M059J (cell line): ENCODE measurements at places on chromosomes 2 and 18.

- peak; percentile 59 for DNase-seq
These were observed 1143.4 kb downstream of the CNTNAP5 start for GRCh38 chr2:125168442-125168841.

DNA sequence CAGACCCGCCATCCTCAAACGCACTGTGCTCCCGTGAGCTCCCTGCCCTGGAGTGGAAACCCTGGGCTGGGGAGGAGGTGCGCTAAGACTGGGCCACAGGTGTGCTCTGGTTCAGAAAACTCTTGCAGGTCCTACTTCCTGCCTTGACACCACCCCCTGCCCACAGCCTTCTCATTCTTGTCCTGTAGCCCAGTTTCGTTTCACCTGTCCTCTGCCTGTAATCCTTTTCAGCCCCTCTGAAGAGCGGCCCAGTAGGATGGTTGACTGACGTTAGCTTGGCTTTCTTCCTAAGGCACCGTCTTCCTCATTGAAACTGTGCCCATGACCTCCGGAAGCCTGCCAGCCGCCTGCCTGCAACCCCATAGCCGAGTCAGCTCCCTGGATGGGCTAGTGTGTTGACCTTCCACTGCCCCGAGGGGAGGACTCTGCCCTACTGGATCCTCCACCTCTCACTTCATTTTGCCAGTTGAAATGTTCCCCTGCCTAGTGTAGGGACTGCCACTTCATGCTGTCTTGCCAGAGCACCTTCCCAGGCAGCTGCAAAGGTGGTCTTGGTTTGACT, 116.9 kb downstream of the AGAP1 start:
- no peak for DNase-seq

DNA sequence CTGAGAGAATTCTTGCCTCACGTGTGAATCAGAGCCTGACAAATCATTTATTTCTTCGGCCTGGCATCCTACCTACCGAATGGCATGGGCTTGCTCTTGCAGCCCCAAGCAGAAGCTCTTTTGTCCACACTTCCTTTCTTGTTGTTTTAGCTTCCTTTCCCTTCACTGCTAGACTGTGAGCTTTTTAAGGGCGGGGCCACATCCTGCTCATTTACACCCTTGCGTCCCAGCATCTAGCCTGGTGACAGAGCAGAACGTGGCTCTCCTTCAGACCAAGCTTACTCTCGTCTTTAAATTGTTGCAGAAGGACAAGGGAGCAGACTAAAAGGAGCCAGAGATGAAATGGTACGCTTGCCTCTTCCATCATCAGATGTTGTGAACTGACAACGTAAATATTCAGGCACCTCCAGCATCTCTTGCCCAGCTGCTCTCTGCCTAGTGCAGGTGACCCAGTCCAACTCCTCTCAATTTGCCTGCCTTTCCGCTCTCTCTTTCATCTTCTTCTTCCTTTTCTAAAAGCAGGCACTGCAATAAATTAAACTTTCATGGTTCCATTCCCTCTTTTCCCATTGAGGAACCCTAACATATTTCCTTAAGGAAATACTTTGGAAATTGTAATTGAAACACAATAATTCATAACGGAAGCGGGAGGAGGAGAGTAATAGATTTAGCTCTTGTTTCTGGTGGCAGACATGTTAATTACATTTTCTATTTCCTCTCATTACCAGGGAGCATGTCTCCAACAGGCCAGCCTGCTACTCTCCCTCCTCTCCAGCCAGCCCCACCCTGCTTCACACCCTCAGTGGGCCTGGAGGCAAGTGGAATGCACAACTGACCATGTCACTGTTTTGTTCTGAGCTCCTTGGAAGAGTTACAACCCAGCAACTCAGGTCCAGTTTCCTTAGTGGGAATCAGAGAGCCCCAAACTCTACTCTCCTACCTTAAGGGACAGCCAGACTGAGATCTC, 228.1 kb upstream of the TRIB2 start:
- no peak for DNase-seq

GRCh38 chr2:23525137-23525765, 140.3 kb downstream of the KLHL29 start:
- no peak for DNase-seq

DNA sequence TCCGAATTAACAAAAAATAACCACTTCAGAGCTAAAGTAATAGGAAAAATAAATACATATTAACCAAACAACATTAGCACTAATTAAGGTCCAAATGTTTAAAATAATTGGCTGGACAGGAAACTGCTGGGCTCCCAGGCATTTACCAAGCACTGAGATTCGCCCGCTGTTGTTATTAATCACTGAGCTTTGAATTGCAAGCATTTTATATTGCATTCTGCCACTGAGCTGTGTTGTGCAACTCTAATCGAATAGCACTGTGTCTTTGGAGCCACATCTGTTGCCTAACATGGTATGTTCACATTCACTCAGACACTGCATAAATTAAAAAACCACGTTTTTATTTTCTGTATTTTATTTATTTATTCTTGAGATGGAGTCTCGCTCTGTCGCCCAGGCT, 88.9 kb downstream of the SOWAHC start:
- DNase-seq: peak; percentile 49

DNA sequence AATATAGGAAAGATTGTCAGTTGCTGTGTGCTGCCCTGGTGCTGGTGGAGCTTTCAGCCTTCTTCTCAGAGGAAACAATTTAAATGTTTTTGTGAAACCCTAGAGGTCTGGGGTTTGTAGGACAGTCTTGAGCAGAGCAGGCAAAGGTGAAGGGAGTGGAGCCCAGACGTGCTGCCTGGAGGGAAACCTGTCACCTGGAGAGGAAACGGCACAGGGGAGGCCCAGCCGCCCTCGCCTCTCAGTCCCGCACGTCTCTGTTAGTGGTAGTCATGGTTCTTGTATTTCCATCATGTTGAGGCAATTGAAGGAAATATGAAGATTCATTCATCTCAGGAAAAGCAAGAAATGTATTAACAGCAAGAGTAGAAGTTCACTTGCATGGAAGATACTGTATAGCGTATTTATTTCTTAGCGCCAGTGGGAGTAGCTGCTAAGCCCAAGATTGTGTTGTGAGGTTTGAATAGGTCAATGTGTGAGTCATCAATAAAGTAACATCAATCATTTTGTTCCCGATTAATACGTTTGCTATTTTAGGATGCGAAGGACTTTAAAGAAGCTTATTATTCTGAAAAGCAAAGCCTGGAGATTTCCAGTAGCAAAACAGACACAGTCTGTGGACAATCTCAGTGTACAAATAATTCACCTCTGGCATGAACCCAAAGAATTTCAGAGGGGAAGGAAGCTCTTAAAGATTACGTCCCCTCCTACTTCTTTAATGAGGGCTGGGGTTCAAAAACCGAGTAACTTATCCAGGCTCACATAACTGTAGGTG, 70.4 kb downstream of the LRRFIP1 start:
- DNase-seq: no peak

DNA sequence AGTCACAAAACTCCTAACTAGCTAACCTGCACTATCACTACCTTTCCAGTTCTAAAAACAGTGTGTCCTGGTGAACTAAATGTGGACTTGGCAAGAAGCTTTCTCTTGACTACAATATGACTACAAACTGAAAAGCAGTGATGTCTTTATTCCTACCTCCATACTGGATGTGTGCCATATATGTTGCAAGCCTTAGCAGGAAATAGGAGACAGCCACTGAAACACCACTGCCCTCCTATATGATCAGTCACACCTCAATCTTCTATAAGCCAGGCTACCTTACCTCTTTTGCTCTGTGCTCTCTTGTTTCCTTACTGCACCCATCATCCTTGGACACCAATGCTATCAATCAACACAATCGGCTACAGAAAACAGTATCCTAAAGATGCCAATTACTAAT, 34.1 kb downstream of the SS18 start:
- DNase-seq: no peak

DNA sequence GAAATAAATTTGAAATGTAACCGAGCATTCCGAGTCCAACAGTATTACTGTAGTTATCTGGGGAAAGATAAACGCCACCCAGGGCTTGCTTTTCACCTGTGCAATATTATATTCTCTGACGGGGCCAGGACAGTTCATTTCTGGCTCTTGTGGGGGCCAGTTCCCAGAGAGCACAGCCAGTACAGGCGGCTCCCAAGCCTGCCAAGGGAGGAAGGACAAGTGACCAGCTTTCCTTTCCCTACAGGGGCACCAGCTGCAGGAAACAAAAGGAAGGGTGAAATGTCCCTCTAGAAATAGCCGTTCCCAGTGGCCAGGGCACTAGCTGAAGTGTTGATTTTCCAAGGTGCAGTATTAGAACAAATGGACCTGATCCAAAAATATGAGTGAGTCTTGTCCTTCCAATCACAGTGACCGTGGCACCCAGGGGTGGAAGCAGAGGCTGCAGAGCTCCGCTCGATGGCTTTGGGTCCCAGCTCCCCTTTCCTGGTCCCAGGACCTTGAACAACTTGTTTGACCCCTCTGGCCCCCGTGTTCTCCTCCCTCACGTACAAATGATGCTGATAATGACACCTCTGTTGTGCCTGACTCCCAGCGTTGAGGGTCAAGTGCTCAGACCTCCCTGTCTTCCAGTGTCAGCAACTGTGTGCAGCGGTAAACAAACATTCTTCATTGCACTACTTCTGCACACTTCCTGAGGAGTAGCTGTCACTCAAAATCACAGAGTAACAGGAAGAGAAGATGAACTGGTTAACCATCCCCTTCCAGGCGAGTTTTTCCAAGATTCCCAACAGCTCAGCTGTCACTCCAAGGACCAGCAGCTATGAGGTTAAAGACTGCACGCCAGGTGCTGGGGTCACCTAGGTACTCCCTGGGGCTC, 40.9 kb downstream of the GYPC start:
- DNase-seq: no peak

- DNase-seq: no peak
These were observed 487.2 kb downstream of the DCDC2C start for GRCh38 chr2:4190548-4190947.

GRCh38 chr2:56565143-56565542, 381.4 kb downstream of the CCDC85A start:
- no peak for DNase-seq

- peak; percentile 34 for DNase-seq
These were observed 44.6 kb upstream of the TUBA3D start for GRCh38 chr2:131431336-131431735.

- no peak for DNase-seq
These were observed 150.1 kb upstream of the DLGAP1 start for GRCh38 chr18:4605212-4605611.

GRCh38 chr2:172551271-172551670, 4.6 kb upstream of the PDK1 start:
- DNase-seq: no peak

DNA sequence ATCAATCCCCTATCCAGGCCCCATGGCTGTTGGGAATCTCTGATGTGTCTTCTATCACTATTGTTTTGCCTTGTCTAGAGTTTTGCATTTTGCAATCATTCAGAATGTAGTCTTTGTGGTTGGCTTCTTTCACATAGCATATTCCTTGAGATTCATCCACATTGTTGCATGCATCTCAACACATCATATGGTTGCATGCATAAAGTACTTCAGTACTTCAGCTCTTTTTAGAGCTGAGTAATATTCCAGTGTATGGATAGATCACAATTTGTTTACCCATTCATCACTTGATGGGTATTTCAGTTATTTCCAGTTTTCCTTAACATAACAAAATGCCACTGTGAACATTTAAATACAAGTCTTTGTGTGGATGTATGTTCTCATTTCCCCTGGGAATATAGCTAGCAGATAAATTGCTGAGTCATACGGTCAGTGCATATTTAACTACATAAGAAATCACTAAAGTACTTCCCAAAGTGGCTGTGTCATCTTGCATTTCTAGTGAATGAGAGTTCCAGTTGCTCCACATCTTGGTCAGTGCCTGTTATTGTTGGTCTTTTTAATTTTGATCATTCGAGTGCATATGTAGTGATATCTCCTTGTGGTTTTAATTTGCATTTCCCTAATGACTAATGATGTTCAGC, 138.8 kb downstream of the BCL11A start:
- peak; percentile 14 for DNase-seq

DNA sequence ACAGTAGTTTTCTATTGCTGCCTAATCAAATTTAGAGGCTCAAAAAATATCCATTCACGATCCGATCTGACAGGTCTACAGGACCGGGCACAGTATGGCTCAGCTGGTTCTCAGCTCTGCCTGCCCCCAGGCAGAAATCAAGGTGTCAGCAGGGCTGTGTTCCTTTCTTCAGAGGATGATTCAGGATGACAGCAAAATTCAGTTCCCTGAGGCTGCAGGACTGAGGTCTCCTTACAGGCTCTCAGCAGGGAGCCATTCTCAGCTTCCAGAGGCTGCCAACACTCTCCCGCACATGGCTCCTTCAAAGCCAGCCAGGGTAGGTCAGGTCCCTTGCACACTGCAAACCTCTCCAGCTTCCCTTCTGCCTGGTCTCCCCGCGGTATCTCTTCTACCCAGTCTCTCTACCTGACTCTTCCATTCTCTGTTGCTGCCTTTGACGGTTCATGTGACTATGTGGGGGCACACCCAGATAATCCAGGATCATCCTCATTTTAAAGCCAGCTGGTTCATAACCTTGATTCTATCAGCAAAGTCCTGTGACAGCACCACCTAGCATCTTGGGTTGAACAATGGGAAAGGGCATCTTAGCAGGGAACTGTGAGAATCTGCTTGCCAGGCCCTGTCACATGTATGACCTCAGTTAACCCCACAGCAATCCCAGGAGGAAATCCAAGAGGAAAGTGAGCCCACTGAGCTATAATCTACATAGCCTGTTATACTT, 50.4 kb downstream of the UXS1 start:
- peak; percentile 47 for DNase-seq

DNA sequence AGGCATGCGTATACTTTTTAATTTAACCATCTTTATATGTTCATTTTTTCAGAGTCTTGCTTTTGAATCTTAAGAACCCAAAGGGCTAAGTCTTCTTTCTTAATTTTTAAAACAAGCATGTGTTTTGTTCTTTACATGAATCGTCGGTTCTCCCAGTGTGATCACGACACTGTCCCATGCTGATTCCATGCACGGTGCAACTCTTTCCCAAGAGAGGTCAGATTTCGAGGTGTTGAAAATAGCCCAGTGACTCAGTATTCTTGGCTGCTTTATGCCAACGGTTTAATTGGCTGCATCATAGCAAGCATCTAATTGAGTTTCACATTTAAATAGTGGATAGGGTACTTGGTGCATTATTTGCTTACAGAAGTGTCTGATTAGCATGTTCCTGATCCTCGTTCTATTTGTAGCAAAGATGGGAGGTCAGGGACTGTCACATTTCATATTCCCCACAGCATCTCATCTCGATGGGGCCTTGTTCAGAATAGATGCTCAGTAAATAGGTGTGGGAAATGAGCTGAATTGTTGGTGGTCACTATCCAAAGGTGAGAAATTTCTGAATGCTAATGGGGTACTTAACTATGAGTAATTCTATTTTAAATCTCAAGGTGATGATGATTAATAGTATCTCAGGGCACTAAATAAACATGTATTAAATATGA, 2.8 kb downstream of the NPAS2 start:
- peak; percentile 59 for DNase-seq

- no peak for DNase-seq
These were observed 1.4 kb upstream of the FAM110C start for GRCh38 chr2:47737-48136.

DNA sequence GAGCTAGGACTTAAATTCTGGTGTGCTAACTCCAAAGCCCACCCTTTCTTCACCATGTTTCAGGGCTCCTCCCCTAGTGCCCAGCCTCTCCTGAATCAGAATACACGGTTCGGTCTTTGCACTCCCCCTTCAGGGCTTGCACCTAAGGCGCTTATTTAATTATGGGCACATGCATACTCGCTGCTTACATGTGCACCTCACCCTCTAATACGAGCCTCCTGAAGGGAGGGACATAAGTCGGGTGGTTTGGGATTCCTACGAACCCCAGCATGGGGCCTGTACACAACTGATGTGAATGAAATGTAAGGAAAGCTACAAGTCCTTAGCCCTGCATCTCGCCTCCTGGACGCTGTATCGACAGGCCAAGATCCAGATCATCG, 435 bp downstream of the IFT172 start:
- DNase-seq: peak; percentile 6
